ENCODE measurements at places on chromosomes 5 and 9. TPM values are rescaled to one million over a fixed set of nuclear protein-coding genes. Genes with fewer than 3 reads are reported as not detected.

Gene HTR4
- not detected for total RNA-seq

Gene EQTN
- not detected for total RNA-seq

Gene GHR
- 5.6 TPM for total RNA-seq

DNA sequence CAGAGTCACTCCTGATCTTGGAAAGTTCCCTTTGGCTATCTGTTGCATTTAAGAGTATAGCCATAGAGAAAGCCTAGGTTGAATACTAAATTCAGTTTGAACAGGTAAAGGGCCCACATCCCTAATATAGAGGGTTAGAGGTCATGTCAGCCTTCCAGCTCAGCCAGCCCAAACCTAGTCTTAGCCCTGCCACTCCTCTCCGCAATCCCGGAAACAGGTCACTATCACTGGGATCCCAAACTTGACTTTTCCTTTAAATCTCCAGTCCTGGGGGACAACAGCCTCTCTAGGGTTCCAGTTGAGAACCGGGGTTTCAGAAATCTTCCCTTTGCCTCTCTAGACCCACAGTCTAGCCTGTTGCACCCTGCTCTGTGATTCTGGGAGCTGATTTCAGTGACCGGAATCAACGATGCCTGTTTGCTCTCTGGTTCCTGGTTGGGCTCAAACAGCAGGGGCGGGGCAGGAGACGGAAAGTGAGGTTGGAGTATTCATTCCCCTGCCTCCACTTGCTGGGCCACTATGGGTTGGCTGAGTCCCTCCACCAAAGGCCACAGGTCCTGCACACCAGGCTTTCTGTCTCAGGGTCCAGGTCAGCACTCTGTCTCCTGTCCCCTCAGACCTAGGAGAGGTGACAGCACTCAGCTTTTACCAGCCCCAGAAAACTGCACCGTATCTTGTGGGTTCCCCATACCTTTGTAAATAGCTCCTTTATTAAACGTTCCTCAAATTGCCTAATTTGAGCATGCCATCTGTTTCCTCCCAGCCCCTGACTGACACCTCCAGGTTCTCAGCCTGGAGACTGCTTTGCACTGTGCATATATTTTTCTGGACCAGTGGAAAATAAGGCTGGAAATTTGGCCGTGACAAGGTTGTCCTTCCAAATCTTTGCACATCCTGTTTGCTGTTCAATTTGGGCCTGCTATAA, 23.8 kb upstream of the CPEB4 start:
- no peak overlapping the region for H3K4me3 ChIP-seq
- DNase-seq = peak; percentile 51
- H3K36me3 ChIP-seq = no peaks in the 10 kb centered on the region
- no peak overlapping the region for H3K27ac ChIP-seq
- no peaks in the 10 kb centered on the region for H3K4me1 ChIP-seq

DNA sequence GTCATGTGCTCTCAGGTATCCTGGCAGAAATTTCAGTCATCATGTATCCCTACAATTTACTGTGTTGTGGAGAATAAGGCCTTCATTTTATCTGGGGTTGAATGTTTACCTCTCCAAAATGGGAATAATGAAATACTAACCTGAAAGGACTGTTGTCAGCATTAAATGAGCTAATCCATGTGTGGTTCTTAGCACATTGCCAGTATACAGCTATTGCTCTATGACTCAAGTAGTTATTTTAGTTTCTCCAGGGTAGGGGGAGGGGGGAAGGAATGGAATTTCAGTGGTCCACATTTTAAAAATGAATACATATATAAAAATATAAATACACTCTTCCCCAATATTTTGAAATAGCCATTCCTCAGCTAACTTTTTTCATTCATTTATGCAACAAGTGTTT, 3.5 kb downstream of the PAM start:
- H3K4me3 ChIP-seq = no peak overlapping the region
- no peaks in the 10 kb centered on the region for H3K36me3 ChIP-seq
- H3K4me1 ChIP-seq = peaks cover 33% of the 10 kb centered on the region
- H3K27ac ChIP-seq = no peak overlapping the region

GRCh38 chr5:139675213-139675612, 27.1 kb downstream of the CXXC5 start:
- no peak for DNase-seq
- H3K36me3 ChIP-seq = peaks cover 32% of the 10 kb centered on the region
- no peak overlapping the region for H3K4me3 ChIP-seq
- H3K27me3 ChIP-seq = no peaks in the 10 kb centered on the region
- peaks cover 77% of the 10 kb centered on the region for H3K4me1 ChIP-seq

DNA sequence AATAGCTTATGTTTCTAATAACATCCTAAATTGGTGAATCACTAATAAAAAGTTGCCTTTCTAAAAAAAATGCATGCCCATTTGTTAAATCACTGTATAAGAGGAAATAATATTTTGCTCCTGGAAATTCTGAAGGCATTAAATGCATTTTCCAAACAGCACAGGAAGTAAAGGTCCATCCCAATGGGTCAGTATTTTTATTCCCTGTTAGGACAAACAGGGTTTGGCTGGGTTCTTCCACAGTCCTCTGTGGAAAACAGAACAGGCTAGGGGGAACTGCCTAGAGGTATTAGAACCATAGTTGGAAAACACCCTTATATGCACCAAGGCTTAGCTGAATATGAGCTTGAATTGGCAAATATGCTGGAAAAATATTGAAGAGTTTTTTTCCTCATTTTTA, 85.2 kb downstream of the OXCT1 start:
- no peaks in the 10 kb centered on the region for H3K27me3 ChIP-seq
- no peaks in the 10 kb centered on the region for H3K36me3 ChIP-seq
- no peak for DNase-seq
- H3K4me1 ChIP-seq = peaks cover 27% of the 10 kb centered on the region
- no peak overlapping the region for H3K4me3 ChIP-seq

GRCh38 chr5:86640998-86641397, 23.3 kb downstream of the COX7C start:
- H3K27ac ChIP-seq = no peak overlapping the region
- H3K27me3 ChIP-seq = no peaks in the 10 kb centered on the region
- no peak overlapping the region for H3K4me3 ChIP-seq
- no peak for DNase-seq
- H3K36me3 ChIP-seq = no peaks in the 10 kb centered on the region

DNA sequence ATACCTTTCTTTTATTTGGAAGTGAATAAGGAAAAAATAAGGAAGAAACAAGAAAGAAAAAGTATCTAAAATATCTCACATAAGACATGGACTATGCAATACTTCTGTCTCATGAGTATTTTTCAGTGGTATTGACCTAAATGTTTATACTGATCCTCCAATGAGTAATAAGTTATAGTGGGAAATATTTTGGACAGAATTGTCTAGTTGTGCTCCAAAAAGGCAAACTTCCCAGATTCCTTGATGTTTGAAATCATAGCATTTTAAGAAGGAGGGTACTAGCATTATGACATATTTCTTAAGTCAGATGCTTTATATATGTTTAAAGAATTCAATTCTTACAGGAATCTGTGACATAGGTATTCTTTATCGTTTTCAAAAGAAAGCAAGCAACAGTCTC, 34.5 kb upstream of the BASP1 start:
- H3K27ac ChIP-seq = peak overlapping the region; percentile 98
- no peak overlapping the region for H3K4me3 ChIP-seq
- H3K4me1 ChIP-seq = peaks cover 62% of the 10 kb centered on the region
- no peaks in the 10 kb centered on the region for H3K27me3 ChIP-seq
- H3K36me3 ChIP-seq = no peaks in the 10 kb centered on the region
- no peak for DNase-seq

DNA sequence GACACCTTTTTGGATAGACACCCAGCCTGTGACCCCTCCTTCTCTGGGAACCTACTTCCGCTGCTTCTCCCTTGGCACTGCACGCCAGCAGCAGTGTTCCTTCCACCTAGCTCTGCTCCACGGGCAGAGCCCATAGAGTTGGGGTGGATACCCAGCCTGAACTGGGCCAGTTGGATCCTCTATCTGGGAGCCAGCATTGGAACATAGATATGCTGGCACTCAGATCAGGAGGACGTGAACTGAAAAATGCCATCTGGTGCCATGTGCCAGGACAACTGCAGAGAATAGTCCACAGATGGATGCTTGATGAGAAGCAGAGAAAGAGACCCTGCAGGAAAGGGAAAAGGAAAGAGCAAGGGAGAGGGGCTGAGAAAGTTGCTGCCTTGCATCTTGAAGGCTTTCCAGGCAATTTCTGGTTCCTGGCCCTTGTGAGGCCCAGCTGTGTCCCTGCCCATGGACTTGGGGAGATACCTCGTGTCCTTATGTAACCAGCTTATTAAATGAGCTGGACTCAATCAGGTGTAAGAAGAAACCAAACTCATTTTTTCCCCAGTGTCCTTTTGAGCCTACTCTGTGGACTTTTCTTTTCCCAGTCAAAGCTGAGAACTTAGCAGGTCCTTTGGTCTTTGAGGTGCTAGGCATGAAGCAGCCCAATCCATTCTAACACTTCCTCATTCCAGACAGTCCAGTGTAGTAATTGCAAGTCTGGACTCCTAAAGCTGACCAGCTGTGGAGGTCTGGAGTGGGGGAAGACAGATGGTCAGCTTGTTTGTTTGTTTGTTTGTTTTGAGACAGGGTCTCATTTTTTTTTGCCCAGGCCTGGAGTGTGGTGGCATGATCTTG, 39.1 kb downstream of the ANGPTL2 start:
- no peak for DNase-seq
- H3K4me1 ChIP-seq = no peaks in the 10 kb centered on the region
- H3K4me3 ChIP-seq = no peak overlapping the region
- H3K27me3 ChIP-seq = no peaks in the 10 kb centered on the region

- H3K27ac ChIP-seq = no peak overlapping the region
- no peak for DNase-seq
- H3K4me3 ChIP-seq = no peak overlapping the region
- H3K36me3 ChIP-seq = no peaks in the 10 kb centered on the region
- H3K27me3 ChIP-seq = no peaks in the 10 kb centered on the region
Observed at GRCh38 chr5:61991866-61992265, 314.1 kb upstream of the KIF2A start.

- H3K36me3 ChIP-seq = no peaks in the 10 kb centered on the region
- no peaks in the 10 kb centered on the region for H3K27me3 ChIP-seq
- no peak overlapping the region for H3K4me3 ChIP-seq
- DNase-seq = peak; percentile 52
- H3K4me1 ChIP-seq = no peaks in the 10 kb centered on the region
Observed at GRCh38 chr5:52132053-52132452, 655.7 kb upstream of the ITGA1 start.
